ENCODE measurements at places on chromosomes 7 and 10. TPM values are rescaled to one million over a fixed set of nuclear protein-coding genes. Genes with fewer than 3 reads are reported as not detected.

GRCh38 chr7:69510114-69510513 is 88.2 kb upstream of the AUTS2 start:
- no peak for DNase-seq

BLOC1S2 gene
- 70.4 TPM for total RNA-seq

DNA sequence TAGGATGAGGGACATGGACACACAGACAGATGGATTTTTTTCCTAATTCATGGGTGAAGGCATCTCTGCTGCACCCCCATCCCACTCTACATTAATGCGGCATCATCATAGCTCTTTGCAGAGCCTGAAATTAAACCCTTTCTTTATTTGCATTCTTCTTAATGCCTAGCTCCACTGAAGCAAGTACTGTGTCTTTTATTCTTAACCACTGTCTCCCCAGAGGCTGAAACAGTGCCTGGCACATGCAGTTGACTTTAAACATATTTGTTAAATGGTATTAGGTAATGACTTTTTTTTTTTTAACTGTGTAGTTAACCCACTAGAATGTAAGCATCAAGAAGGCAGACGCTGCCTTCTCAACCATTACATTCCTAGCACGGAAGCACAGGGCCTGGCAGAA is 73.5 kb downstream of the SMURF1 start:
- no peak for DNase-seq

DNA sequence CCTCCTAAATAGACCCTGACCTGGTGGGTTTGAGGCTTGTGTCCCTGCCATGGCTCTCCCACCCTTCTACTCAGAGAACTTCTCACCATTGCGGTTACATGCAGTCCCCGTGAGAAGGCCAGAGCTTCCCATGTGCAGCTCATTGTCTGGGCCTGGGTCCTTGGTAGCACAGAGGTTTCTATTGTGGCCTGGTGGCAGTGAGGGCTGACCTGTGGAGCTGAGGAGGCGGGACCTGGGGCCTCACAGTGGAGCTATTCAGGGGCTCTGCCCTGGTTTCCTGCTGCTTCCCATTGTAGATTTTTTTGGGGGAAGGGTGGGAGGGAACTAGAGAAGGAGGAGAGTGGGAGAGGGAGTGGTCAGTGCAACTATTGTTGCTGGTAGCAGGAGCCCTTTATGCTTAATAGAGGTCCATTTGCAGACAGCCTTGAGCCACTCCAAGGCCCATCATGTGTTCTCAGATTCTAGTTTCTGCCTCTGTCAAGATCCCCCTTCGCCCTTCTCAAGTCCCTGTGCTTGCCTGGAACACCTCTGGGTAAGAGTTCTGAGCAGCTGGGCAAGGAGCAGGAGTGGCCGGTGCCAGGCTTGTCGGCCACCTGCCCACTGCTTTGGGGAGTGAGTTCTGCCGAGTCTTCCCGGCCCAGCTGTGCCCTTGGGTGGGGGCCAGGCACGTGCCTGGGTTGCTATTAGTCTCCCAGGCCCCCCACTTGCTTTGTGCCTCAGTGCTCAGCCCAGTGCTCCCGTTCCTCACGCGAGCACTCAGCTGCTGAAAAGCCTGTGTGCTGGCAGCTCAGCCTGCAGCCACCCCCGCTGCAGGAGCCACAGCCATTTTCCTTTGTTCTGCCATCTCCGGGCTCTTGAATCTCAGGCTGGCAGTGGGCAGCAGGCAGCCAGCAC is 10.7 kb downstream of the TSPAN14 start:
- DNase-seq = peak; percentile 38

DNA sequence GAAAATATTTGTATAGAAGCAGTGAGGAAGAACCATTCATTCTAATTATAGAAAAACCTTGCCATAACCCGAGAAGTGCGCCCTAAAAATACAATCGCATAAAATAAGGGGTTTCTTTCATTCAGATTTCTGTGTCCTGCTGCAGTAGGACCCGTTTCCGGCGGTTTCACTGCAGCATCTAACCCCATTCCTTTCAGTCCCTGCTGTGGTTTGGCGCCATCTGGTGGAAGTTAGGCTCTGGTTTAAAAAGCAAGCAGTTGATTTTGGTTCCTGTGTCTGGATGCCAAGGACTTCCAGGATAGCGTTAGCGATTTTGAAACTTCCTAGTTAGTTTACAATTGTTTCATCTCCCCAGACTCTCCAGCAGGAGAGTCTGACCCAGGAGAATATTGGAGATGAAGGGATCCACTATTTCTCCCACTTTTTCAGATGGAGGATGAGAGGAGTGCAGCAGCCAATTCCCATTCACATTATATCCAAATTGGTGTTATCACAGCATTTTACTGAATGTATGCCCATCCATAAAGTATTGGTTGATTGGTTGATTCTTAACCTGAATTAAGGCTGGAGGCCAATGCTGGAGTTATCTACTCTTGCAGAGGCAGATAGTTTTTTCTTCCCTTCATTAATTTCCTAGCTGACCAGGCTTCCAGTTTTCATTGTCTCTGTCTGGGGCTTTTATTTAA is 128.8 kb upstream of the CACNA2D1 start:
- DNase-seq = peak; percentile 77

GRCh38 chr10:77603534-77603927 is 34.1 kb downstream of the KCNMA1 start:
- DNase-seq = peak; percentile 78

DNA sequence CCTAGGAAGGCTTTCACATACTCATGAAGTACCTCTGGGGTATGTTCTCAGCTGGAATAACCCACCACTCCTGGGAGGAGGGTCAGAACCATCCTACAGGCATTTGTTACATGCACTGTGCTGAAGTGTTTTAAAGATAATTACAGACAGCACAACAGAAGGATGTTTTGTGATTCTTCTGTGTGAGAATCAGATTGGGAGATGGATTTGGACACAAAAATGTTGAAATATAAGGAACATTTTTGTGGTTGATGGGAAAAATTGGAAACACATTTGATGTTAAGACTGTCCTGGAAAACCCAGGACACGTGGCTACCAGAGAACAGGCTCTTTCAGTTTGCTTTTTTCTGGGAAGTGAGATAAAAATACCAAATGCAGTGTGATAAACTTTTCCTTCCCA is 61.4 kb downstream of the BICC1 start:
- no peak for DNase-seq

OR6B1 gene
- total RNA-seq = not detected

LRRC18 gene
- 0.70 TPM for total RNA-seq

- no peak for DNase-seq
Measured at GRCh38 chr7:111711426-111712065, 149.3 kb upstream of the IMMP2L start.

GRCh38 chr10:22831586-22831985 is 96.3 kb upstream of the ARMC3 start:
- no peak for DNase-seq

GRCh38 chr7:47647181-47647917 is 65.4 kb upstream of the TNS3 start:
- DNase-seq = no peak

Measured in HT1080 (cell line).